ENCODE measurements at places on chromosomes 5 and 9. TPM values are rescaled to one million over a fixed set of nuclear protein-coding genes. Genes with fewer than 3 reads are reported as not detected.

Gene CCNO
- not detected for total RNA-seq

Gene PCDHB10
- 14.5 TPM for total RNA-seq

Gene ZNF883
- 29.0 TPM for total RNA-seq

Gene PTPRD
- total RNA-seq, result 205 TPM

Gene TRIM41
- 10.3 TPM for total RNA-seq

Gene NR5A1
- not detected for total RNA-seq

Gene ADAMTSL2
- 2.7 TPM for total RNA-seq

Gene GPX8
- total RNA-seq, result 2.7 TPM

Gene INSL4
- total RNA-seq, result not detected

Gene LOX
- 5.9 TPM for total RNA-seq

Gene PCSK1
- total RNA-seq, result 1.2 TPM

Gene TSLP
- total RNA-seq, result under 0.01 TPM

Gene AP3S1
- 89.5 TPM for total RNA-seq
